ENCODE measurements at places on chromosomes 7 and 10. TPM values are rescaled to one million over a fixed set of nuclear protein-coding genes. Genes with fewer than 3 reads are reported as not detected.

Gene DPP6
- polyA plus RNA-seq, result 7.8 TPM

Gene AVPI1
- 56.5 TPM for polyA plus RNA-seq

DNA sequence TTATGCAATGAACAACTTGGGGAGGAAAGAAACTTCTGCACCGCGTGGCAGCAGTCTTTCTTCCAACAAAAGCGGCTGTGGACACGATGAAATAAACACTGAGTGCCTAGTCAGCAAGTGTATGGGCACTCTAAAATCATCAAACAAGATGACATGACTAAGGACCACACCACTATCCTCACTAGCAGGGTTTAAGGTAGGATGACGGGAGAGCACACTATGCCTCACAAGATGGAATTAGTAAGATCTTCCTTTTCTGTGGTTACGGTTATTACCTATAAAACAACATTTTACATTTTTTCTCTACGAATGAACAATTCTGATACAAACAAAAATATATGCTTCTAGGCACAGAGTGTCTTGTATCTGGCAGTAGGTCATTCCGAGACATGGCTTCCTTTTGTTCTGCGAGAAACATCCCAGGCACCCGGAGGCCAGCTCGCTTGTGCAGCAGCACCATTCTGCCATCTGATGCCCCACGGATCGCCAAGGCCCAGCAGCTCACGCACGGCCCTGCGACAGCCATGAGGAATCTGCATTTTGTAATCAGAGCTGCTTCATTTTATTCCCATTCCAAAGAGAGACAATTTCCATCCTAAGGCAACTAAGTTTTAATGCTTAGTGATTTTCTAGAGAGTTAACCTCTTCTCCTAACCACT, 54.1 kb upstream of the NCAPG2 start:
- DNase-seq, result no peak

DNA sequence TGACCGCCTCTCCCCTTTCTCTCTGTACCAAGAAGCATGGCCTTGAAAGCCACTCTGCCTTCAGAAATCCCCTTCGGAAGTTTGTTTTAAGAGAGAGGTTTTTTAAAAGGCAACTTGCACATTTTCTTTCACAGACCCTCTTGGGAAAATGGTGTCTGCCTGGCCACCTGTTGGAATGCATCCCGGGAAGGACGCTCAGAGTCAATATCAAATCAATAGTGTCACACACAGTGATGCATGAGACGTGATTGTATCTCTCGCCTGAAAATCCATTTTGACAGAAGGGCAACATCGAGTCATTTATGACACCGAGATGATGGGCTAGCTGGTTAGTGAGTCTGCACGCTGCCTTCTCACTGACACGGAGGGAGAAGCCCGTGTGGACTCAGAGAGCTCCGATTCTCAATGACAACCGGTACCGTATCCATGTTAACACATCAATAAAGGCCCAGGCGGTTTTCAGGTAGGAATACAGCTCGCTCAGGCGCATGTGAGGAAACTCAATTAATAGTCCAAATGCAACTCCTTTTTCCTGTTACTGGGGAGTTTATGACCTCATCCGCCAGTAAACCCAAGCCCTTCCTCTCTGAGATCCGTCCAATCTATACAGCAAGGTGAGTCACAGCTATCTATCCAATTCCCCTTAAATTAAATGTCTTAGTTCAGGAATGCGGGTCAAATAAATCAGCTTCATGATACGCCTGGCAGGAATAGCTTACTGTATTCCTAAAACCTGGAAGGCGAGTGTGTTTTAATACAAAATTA, 621.5 kb upstream of the MKI67 start:
- DNase-seq, result no peak

Gene ADAMTS14
- 7.2 TPM for polyA plus RNA-seq

- DNase-seq, result no peak
Measured at GRCh38 chr7:105267244-105267643, 121.5 kb downstream of the SRPK2 start.

Gene GDF2
- polyA plus RNA-seq, result not detected

Gene AGAP4
- polyA plus RNA-seq, result 38.1 TPM

Gene PLEKHA1
- 65.6 TPM for polyA plus RNA-seq

DNA sequence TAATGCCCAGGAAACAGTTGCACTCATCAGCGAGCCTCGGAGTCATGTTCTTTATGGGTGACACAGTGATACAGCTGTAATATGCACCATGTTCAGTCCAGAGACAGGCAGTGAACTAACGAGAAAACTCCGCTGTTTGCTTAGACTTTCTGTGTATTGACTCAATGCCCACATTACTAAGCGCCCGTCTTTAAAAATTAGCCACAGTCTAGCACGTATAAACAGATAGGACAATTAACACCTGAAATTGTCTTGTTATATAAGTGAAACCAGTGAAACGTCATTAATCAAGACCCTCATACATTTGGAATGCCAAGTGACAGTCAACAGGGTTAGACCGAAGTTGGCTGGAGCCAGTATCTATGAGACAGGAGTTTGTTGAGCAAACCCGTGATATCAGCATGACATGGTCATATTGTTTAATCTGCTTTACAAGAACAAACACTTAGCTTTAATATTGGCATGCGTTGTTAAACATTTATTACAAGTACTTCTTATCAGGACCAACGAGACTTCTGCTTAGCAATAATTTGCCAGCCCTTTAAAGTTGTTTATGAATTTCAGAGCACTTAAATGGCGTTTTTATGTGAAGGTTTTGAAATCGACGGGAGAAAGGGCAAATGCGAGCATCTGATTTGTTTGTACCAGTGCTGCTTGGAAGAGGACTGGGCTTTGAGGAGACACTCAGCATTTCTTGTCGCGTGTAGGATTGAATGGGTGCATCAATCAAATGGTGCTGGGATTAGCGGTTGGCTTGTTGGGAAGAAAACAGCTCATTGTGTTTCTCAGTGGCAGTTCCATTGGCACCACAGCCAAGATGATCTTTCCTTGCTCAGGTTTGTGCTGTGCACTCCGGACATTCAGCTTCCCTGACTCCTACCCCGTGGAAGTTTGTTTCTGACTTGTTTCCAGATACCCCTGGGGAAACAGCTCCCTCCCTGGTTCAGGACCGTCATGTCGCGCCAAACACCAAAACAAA, 56.3 kb downstream of the CAMK1D start:
- DNase-seq, result peak; percentile 87

Gene LIPM
- polyA plus RNA-seq, result 0.04 TPM

Gene ECHDC3
- polyA plus RNA-seq, result 9.6 TPM

Gene CHST12
- polyA plus RNA-seq, result 10.9 TPM

- no peak for DNase-seq
Measured at GRCh38 chr7:73382934-73383503, 50.6 kb upstream of the FZD9 start.

Gene TMEM213
- 0.01 TPM for polyA plus RNA-seq

GRCh38 chr7:18414885-18415284, 80.7 kb upstream of the HDAC9 start:
- no peak for DNase-seq

Gene AKR1C3
- 4.1 TPM for polyA plus RNA-seq

Gene FLNC
- 53.3 TPM for polyA plus RNA-seq

DNA sequence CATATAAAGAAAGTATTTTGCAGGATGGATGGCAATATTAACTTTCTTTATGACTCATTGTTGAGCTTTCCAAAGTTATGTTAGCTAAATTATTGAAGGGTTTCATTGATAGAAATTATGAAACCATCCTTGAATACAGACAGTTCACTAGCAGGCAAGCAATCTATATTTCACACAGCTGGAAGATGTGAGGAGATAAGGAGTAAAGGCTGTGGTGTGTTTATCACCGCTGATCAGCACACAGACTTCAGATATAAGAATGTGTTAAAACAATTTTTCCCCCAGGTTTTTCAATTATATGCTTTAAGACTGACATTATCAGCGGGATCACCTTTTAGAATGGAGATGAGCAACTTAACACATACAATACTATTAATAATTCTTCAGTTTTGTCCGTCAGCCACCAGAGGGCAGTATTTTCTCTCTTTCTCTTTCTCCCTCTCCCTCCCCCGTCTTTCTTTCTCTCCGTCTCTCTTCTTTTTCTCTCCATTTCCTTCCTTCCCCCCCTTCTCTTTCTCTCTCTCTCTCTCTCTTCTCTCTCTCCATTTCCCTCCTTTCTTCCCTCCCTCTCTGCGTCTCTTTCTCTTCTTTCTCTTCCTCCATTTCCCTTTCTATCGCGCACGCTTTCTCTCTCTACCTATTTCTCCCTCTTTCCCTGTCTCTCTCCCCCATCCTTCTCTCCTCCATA, 62.9 kb upstream of the FAM171A1 start:
- DNase-seq, result peak; percentile 32

DNA sequence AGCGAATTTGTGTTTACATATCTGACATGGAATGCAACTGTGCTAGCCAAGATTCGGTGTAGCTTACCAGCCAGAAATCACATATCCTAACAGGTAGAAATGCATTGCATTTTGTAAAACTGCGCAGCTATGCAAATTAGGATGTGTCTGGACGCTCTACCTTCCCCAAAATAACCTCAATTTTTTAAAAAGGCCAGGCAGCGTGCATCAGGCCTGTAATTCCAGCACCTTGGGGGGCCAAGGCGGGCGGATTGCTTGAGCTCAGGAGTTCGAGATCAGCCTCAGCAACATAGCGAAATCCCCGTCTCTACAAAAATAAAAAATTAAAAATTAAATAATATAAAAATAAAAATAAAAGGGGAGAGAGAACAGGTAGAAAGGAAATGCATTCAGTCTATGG, 305.0 kb downstream of the TYW1 start:
- no peak for DNase-seq

DNA sequence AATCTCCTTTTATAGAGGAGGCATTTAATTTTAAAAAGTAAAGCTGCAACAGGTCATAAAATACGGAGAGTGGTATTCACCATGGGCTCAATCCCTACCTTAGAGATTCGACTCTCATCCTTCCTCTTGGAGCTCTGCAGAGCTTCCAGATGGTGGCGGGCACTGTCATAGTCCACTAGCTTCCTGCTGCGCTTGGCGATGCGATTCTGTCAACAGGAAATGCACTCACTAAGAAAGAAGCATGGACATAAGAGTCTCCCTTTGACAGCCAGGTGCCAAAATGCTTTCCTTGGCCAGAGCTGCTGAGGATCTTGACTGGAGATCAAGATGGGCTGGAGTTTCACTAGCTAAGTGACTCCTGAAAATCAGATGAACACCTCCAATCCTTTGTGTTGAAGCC, 154.4 kb downstream of the AMPH start:
- DNase-seq, result no peak

Gene CTTNBP2
- polyA plus RNA-seq, result 4.6 TPM

- DNase-seq, result no peak
Measured at GRCh38 chr7:52091996-52092395, 775.4 kb upstream of the COBL start.

GRCh38 chr10:131141645-131142516, 169.6 kb downstream of the TCERG1L start:
- no peak for DNase-seq

- no peak for DNase-seq
Measured at GRCh38 chr10:123996302-123996701, 97.1 kb downstream of the CHST15 start.

- peak; percentile 96 for DNase-seq
Measured at GRCh38 chr10:114499630-114500190, 95.4 kb upstream of the AFAP1L2 start.

DNA sequence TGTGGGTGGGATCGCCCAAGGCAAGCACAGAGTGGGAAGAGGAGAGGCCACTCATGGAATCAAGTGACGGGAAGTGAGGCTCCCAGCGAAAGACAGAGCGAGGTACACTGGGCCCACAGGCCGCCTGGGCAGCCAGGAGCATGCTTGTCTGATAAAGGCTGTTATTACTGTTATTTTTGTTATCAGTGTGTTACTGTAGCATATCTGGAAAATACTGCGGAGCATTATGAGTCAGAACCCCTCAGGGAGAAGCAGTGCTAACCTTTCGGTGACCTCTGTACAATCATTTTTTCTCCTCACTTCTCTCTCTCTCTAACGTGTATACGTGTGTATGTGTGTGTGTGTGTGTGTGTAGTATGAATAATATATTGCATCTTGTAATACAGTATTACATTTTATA, 3.8 kb upstream of the TCERG1L start:
- DNase-seq, result no peak

GRCh38 chr7:156470399-156471320, 169.9 kb upstream of the RNF32 start:
- no peak for DNase-seq

DNA sequence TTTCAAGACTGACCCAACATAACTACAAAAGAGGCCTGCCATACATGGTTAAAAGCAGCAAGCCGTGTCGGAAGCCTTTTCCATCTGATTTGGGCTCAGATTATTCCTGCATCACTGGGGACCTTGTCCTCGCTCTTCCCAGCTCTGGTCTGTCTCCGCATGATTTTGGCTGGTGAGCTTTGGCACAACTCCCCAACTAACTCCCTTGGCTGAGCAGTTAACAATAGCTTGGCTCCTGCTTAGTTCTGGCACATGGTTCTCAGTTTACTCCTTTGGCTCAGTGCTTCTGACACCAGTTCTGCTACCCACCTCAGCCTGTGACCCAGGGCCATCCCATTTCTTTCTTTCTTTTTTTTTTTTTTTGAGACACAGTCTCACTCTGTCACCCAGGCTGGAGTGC, 17.0 kb downstream of the AGK start:
- no peak for DNase-seq

DNA sequence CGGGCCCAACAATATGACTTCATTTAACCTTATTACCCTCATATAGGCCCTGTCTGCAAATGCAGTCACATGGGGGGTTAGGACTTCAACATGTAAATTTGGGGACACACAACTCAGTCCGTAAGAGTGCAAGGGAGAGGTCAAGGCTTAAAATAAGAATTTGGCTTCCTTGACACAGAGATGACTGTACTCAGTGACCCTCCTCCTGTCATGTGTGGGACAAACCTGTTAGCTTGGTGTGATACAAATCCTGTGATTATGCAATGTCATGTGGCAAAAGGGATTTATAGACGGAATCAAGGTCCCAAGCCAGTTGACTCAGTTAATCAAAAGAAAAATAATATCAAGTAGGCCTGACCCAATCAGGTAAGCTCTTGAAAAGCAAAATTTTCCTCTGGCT, 25.9 kb upstream of the GTPBP4 start:
- DNase-seq, result no peak

Gene TBX20
- polyA plus RNA-seq, result not detected

GRCh38 chr10:72702868-72703581, 11.1 kb downstream of the MCU start:
- DNase-seq, result no peak

GRCh38 chr7:147478796-147479195, 1111.8 kb upstream of the C7orf33 start:
- no peak for DNase-seq

- no peak for DNase-seq
Measured at GRCh38 chr7:48259463-48260280, 88.4 kb downstream of the ABCA13 start.

All from large intestine (tissue), 12 donors.